ENCODE measurements at places on chromosomes 4 and X.

DNA sequence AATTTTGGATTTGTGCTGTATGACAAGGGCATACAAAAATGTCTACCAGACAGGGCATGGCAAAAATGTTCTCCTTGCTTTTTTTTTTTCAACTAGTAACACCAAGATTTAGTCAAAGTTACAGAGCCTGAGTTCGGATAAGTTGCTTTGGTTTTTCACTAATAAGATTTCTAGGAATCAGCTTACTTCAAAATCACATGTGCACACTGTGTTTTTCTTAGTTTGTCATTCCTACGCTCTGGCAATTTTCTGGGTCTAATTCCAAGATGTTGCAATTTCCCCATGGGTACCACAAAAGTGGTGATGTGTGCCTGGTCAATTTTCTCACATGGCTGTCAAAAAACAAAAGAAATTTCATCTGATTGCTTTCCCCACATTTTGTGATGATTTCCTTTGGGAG lies 6.3 kb downstream of the C1QTNF7 start:
- no peak for DNase-seq

DNA sequence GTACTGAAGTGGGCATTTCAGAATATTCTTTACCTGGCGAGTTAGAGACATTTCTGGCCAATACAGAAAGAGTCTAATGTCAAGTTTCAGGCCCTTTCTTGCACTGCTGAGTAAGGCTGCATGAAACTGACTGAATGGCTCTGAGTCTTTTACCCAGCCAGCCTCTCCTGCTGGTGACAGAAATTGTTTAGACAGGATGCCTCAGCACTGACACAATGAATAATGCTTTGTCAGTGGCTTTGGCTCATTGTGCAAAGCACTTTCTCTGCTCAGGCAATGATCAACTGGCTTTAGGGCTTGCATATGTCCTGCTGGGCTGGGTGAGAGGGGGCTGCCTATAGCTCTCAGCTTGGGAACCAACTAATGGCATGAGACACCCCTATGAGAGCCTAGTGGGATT lies 45.5 kb downstream of the CLNK start:
- no peak for DNase-seq

DNA sequence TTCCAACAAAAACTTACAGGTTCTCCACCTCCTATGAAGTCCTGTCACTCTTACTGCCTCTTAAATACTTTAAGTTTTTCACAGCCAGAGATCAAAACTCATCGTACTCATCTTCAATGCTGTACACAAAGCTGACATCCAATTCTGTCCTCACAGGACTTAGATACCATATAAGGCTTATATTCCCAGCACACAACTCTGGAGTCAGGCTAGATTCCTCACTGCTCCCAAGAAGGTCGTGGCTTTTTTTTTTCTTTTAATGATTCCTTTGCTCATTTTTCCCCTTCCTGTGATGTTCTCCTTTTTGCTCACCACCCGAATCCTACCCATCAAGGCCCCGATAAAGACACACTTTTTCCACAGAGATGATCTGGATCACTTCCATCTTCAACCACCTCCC lies 914 bp downstream of the TRAPPC2 start:
- no peak for DNase-seq

- no peak for DNase-seq
These were observed 20.6 kb downstream of the PHKA1 start for GRCh38 chrX:72693477-72693876.

- no peak for DNase-seq
These were observed 1.9 kb downstream of the SEC24D start for GRCh38 chr4:118834070-118834469.
